Right hindlimb (tissue), 1 donor: ENCODE measurements at places on chromosomes 7 and 10.
A peak's percentile ranks its signal among the peaks of the same experiment; 100 is the strongest.

- no peak for DNase-seq
Observed at GRCh38 chr10:117425974-117426566, 50.8 kb upstream of the PDZD8 start.

- DNase-seq, result no peak
Observed at GRCh38 chr7:29424984-29425309, 138.7 kb upstream of the PRR15 start.

DNA sequence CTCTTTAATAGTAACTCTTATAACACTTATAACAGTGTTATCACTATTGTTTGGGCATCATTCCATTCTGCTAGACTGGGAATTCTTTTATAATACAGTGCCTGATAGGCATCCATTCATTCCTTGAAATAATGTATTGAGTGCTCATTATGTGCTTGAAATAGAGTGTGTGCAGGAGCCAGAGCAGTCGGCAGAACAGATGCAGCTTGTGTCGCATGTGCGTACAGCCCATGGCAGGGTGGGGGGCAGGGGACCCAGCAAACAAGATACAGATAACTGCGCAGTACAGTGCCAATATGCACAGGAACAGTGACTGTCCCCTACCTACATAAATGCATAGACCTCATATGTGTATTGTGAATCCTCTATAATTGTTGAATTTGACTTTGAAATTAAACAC lies 99.3 kb downstream of the KAT6B start:
- DNase-seq, result no peak

DNA sequence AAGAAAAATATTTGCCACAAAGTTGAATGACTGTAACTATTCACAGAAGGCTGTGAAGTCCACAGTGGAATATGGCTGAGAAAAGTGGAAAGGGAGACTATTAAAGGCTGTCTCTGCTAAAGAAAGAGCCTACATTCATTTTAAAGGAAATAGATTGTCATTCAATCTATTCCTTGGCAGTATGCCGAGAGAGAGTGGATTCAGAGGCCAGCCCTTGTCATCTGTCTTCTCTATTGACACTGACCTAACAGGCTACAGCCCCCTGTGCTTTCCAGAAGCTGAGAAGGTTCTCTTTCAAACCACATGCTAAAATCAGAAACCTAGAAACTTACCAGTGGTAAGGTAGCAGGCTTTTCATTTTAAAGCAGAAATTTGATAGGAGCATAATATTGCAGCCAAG lies 12.1 kb downstream of the ODAD2 start:
- no peak for DNase-seq

DNA sequence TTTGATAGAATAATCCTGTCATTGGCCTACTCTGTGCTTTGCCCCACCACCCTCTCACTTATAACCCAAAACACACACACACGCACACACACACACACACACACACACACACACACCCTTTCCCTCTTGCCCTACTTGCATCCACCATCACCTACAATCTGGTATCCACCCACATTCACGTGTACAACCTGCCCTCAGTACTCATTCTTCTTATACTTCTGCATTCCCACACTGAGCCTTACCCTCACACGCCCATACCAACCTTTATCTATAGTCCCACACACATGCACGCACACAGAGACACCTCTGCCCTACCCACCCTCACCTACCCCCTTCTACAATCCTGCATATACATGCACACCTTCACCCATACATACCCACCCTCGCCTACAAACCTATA lies 10.8 kb upstream of the SRI start:
- DNase-seq, result no peak

DNA sequence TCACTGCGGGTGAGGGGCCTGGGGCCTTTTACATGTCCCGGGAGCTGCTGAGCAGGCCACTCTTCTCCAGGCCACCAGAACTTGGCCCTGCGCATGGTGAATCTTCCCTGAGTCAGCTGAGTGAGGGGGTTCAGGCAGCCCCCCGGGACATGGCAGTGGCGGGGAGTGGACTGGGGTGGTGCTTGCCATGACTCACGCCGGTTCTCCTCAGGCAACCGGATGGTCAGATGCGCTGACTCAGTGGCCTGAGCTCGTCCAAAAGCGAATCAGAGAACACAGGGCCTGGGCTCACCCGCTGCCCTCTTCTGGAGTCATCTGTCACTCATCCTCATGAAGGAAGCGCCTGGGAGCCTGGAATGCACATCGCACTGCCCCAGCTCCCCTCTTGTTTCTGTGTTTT lies 33.5 kb downstream of the HTRA1 start:
- DNase-seq, result no peak

DNA sequence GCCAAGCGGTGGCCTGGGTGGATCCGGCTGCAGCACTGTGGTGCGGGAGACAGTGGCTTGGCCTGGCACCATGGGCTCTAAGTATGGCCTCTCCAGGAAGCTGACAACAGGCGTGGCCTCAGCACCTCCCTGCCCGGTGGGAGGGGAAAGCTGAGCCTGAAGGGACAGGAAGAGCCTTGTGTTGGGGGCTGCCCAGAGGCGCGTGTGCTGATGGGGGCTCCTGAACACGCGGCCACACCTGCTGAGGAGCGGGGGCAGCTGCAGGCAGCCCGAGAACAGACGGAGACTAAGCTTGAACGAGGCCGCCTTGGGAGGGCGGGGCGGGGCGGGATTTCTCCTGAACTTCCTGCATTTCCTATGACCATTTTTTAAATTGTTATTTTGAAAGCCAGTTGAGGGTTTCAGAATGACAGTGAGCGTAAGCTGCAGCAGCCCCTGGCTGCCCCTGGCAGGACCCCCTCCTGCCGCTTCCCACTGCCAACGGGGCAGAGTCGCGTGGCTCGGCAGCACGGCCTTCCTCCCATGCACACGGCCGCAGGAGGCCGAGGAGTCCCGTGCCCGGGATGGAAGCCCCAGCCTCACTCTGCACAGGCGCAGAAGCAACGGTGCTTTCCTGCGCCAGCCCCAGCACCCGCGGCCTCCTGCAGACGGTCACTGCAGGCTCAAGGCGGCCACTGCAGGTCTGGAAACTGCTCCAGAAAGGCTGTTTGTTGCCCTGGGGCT lies 43.2 kb downstream of the DPYSL4 start:
- DNase-seq, result peak; percentile 67

GRCh38 chr7:71403202-71403946 lies 271.4 kb downstream of the GALNT17 start:
- DNase-seq, result peak; percentile 28

DNA sequence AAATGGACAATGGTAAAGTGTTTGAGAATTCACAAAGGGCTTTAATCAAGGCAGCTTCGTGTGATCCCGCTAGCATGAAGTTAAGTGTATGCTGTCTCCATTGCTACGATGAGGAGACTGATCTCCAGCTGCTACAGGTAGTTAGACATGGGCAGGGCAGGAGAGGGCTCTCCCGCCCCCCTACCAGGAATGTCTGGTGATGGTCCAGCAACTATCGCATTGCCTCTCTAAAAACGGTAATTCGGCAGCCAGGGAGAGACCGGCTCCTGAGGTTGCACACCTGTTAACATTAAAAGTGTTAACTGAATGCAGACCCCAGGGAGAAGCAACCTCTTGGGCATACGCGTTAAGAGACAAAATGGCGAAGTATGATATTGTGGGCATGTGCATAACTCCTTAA lies 37.9 kb downstream of the SVIL start:
- DNase-seq, result no peak

GRCh38 chr10:101130984-101131961 lies at the start of gene TLX1:
TSS of gene TLX1 (plus strand) at chr10:101131300. CDS start at chr10:101131542, 242 bp downstream.
- no peak for DNase-seq

GRCh38 chr7:101865031-101865430 lies 47.6 kb downstream of the CUX1 start:
- DNase-seq, result no peak

GRCh38 chr10:89295597-89295996 lies 6.2 kb upstream of the IFIT2 start:
- DNase-seq, result no peak

- no peak for DNase-seq
Observed at GRCh38 chr7:117937049-117937752, 64.0 kb upstream of the CTTNBP2 start.

- no peak for DNase-seq
Observed at GRCh38 chr7:114273218-114273617, 141.4 kb upstream of the FOXP2 start.

- no peak for DNase-seq
Observed at GRCh38 chr10:70425096-70425495, 16.4 kb downstream of the NODAL start.

DNA sequence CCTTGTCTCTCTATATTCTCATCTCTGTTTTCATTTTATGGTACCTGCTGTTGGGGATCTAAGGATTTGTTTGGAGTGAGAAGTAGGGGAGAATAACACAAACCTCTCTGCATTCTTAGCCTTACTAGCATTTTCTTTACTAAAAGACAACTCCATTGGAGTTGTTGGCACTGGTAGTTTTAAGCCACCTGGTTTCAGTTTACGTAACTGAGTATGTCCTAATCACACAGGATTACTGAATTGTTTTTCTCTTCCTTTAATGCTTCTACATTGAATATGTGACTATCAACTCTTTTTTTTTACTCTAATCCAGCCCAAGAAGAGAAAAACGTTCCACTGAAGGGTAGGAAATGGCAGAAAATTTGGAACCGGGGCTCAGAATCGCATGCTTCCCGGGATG lies 30.0 kb upstream of the TRIL start:
- no peak for DNase-seq

GRCh38 chr10:3763035-3763456 lies 22.0 kb downstream of the KLF6 start:
- DNase-seq, result no peak
